LHCN-M2 (cell line): ENCODE measurements at places on chromosomes 2 and 18. TPM values are rescaled to one million over a fixed set of nuclear protein-coding genes. Genes with fewer than 3 reads are reported as not detected.

Gene CHST10
- 12.4 and 17.1 TPM in 2 replicates for total RNA-seq

Gene PKDCC
- total RNA-seq = 5.7 and 7.1 TPM in 2 replicates

Gene DHRS9
- total RNA-seq = not detected in 2 replicates

Gene REG1B
- total RNA-seq = not detected in 2 replicates

Gene MREG
- 3.6 and 4.8 TPM in 2 replicates for total RNA-seq

Gene CNNM3
- total RNA-seq = 3.2 and 3.4 TPM in 2 replicates

Gene DPP10
- total RNA-seq = not detected in 2 replicates

Gene LRATD1
- total RNA-seq = 0.26 and 0.57 TPM in 2 replicates

DNA sequence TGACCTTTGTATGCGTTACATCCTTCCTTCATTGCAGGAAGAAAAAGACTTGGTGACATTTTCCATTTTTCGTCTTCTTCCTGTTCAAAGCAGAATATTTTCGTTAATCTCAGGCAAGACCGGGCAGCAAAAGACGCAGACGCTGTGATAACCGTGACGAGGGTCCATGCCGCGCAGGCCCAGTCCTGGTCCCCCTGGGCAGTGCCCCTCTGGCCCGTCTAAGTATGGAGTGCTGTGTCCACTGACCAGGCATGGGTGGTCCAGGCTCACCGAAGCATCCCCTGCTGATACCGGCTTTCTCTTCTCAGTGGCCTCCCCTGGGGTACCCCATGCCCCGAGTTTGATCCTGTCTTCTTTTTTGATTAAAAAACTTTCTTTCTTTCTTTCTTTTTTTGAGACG, 135.2 kb upstream of the ASB18 start:
- no peak for DNase-seq

- no peak for DNase-seq
Measured at GRCh38 chr2:180219491-180219890, 212.4 kb upstream of the CWC22 start.

DNA sequence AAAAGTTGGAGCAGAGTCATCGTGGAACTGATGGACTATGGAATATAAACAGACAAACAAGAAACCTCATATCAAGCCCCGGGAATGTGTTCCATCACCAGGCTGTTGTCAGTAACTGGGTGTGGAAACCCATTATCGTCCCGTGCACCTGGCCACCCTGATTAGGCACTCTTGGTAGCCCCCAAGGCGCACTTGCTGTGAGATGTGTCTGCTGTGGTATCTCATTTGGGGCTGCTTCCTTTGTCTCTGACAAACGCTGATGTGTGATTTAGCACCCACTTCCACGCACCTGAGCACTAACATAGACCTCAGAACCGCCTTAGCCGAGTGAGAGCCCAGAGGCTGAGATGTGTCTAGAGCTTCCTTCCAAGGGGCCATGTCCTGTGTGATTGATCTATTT, 96.3 kb downstream of the PRPF40A start:
- no peak for DNase-seq

- no peak for DNase-seq
Measured at GRCh38 chr18:10239103-10239502, 215.3 kb upstream of the APCDD1 start.

DNA sequence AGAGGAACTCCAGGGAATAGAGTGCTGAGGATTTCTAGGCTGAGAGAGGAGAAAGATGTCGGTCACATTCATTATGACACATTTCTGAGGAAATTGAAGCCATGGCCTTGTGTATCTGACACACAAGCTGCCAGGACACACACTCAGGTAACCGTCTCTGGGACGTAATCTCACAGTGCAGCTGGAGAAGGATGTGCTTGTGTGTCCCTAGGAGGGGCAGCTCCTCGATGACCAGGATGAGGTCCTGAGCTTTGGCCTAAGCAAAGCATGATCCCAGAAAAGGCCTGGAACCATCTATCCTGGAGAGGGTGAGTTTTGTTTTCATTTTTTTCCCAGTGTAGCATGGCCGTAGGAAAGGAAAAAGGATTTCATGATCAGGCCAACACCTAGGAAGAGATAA, 102.2 kb downstream of the CAPN13 start:
- DNase-seq = no peak

DNA sequence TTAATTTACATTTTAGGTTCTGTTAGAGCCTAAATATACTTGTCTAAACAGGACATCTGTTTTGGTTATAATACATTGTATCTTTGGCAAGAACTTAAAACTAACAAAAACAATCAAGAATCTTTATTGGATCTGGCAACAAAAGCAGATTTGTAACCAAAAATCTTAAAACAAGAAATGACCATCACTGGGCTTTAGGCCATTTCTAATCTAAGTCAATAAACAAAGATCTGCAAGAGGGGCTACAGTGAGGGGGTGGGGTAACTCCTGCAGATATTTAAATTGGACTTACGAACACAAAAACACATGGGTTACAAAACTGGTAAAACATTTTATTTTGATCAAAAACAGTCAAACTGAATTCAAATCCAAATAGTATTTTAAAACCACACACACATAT, 77.3 kb downstream of the SRBD1 start:
- no peak for DNase-seq

DNA sequence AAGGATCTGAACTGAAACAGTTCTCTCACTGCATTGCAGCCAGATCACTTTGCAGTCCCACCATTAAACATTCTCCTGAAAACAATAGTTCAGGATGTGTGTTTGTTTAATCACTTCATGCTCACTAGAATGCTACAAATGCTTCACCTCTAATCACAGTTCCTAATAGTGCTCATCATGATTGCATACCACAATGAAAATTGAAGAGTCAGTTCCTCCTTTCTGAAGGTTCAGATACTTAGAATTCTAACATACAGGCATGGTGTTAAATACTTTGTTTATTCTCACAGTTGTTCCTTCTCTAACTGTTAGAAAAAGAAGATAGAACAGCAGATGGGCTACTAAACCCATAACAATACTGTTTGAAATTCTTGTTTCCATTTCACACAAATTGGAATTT, 622.3 kb upstream of the ACVR2A start:
- no peak for DNase-seq

- DNase-seq = no peak
Measured at GRCh38 chr18:32251466-32251865, 61.6 kb downstream of the MEP1B start.

GRCh38 chr2:75539955-75540716, 20.6 kb downstream of the EVA1A start:
- DNase-seq = no peak

DNA sequence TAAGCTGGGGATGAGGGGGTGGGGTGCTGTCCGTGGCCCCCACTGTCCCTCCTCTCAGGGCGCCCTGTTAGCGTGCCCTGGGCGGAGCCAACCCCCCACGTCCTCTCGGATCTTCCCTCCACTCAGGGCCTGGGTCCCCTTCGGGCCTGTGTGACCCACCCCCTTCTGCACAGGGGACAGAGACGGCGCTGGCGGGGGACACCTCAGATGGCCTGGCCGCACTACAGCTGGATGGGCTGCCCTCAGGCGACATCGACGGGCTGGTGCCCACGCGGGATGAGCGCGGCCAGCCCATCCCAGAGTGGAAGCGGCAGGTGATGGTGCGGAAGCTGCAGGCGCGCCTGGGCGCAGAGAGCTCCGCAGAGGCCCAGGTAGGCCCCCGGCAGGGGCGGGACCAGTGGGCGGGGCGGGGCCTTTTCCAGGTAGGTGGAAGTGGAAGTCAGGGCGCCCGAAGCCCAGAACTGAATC, 9.9 kb upstream of the KLHL30 start:
- no peak for DNase-seq

DNA sequence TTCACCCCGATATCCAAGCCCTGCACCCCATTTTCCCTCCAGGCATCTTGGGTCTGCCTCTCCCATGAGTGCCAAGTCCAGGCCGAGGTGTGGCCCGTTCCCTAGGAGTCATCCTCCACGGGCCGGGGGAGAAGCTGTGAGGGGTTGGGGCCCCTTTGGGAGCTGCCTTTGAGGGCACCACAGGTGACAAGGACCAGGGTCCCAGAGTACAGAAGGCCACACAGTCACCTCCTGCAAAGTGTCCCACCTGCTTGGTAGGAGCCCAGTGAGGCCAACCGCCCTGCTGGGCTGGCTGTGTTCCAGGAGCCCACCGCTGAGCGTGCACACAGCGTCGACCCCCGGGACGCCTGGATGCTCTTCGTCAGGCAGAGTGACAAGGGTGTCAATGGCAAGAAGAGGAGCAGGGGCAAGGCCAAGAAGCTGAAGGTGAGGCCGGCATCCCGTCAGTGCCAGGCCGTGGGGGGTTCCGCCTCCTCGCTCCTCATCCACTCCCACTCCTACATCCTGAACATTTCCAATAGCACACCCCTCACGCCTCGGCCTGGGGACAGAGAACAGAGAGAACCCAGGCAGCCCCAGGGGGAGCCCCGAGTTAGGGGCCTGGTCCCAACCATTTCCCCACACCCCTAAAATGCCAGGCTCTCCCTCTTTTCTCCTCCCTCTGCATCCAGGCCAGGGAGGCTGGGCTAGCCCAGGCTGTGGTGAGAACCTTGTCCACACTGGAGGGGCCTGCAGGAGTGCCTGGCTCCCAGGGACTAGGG, 2.7 kb downstream of the ERFE start:
- no peak for DNase-seq

GRCh38 chr2:37713258-37713700, 41.8 kb upstream of the CDC42EP3 start:
- peak; percentile 97 for DNase-seq

GRCh38 chr2:24914713-24915112, 5.3 kb downstream of the ADCY3 start:
- no peak for DNase-seq

GRCh38 chr2:196413821-196414274, 225.7 kb upstream of the CCDC150 start:
- peak; percentile 71 for DNase-seq
